Epithelial cell of proximal tubule (primary cell): ENCODE measurements at places on chromosomes 12 and 14.

GRCh38 chr12:97358361-97358760, 104.2 kb upstream of the RMST start:
- DNase-seq, result no peak

DNA sequence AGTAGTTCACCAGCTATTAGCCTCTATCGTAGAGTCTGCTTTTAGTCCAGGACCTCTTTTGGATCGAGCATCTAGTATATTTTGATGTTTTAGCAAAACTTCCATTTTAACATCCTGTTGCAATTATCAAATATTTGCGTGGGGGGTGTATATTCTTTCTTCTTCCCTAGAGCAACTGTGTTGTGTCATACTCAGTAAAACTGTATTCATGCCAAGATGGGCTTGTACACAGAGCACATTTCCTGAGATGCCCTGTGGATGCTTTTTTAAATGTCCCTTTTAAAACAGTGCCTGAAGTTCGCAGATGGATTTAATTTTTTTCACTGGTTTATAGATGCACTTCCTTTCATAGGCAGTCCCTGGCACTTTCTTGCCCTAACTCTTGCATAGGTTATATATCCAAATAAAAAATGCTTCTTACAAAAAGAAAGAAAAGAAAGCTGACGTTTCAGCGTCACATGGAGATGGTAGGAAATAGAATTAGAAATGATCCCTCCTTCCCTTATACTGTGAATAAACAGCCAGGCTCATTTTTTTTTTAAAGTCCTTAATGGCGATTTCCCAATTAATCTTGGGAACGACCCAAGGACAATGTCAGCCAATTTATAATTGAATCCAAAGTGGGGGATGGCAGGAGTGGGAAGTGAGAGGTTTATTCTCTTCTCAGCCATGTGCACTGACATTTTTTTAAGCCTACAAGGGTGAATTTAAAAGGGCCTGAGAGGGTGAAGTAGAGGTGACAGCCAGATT, 247.0 kb downstream of the SLC41A2 start:
- no peak for DNase-seq

GRCh38 chr14:69612014-69612782, 802 bp downstream of the SUSD6 start:
- DNase-seq, result no peak

- no peak for DNase-seq
These were observed 63.8 kb downstream of the CDC42BPB start for GRCh38 chr14:102993523-102993922.

DNA sequence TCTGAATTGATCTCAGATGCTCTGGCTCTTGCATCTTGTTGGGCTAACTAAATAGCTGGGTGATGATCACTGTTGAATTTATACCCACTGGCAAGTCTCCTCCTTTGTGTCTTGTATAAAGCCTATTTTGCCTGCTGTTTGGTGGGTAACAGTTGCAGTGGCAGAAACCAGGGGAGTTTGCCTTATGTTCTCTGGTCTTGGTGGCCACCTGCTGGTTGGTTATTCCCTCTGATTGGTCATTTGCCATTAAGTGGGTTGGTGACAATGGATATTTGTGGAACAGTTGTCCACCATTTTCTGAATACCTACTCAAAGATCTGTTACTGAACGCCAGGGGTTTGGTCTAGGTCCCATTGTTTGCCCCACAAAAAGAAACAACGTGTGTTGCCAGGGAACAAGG, 52.1 kb downstream of the AVPR1A start:
- no peak for DNase-seq

DNA sequence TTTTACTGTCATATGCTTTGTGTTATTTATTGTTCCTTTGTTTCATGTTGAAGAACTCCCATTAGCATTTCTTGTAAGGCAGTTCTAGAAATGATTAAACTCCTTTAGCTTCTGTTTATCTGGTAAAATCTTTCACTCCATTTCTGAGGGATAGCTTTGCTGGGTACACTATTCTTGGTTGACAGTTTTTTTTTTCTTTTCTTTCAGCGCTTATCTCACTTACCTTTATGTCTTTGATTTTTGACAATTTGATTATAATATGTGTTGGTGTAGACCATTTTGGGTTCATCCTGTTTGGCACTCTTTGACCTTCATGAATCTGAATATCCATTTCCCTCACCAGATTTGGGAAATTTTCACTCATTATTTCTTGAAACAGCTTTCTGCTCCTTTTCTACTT, 16.2 kb downstream of the FBXO33 start:
- no peak for DNase-seq

DNA sequence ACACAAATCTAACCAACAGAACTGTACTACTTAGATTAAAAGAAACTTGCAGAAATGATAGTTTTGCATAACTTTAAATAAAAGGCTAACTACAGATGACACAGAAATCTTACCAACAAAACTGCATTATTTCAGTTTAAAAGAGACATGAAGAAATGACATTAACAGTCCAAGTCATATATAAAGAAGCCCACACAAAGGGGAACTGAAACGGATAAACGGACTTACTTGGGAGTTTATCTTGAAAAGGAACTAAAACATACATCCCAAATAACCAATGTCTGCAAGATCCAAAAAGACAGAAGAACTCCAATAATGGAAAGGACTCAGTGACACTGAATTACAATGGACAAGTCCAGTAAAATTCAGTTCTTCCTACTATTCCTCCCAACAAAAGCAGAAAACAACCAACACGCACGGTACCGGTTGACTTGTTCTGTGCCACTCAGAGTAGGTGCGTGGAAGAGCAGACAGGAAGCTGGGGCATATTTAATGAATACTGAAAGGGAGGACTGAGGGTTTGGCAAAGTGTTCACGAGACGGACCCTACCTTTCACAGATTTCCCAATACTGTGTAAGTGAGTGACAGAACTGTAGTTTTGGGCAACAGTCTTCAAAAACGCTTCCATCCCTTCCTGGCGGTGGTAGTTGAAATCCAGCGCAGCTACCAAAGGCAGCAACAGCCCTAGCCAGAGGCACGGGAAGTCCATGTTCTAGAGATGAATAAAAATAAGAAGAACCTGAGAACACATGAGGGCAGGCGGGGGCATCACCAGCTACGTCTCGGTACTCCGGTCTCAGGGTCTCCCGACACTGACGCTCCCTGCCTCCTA, 627 bp downstream of the CPM start:
- DNase-seq, result peak; percentile 40

DNA sequence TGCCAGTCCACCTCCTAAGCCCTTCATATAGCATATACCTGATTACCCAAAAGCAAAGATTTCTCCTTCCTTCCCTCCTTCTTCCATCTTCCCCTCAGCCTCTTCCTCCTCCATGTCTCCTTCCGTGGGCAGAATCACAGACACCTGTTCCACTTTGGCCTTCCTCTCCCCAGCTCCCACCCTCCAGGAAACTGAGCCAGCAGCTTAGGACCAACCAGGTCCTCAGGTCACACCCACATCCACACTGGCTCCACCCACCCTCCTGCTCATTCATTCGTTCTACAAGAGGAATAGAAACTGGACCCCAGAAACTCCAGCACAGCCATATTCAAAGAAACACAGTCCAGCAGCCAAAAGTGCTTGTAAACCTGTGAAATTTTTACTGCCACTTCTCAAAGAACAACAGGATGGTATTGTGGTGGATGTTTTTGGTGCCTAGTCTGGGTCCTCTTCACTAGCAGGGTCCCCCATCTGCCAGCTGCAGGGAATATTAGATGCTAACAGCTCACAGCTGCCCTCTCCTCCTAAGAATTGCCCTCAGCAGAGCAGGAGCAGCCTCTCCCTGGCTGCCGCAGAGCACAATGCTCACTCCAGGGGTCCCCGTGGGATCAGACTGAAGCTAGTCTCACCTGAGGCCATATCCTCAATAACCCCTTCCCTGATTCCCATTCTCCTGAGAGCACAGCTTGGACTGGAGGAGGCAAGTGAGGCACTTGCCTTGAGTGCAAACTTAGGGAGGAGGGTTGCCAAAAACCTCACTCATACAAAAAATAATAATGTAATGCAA, 18.4 kb downstream of the CMKLR1 start:
- no peak for DNase-seq

GRCh38 chr12:40312196-40312595, 87.4 kb downstream of the LRRK2 start:
- DNase-seq, result no peak

DNA sequence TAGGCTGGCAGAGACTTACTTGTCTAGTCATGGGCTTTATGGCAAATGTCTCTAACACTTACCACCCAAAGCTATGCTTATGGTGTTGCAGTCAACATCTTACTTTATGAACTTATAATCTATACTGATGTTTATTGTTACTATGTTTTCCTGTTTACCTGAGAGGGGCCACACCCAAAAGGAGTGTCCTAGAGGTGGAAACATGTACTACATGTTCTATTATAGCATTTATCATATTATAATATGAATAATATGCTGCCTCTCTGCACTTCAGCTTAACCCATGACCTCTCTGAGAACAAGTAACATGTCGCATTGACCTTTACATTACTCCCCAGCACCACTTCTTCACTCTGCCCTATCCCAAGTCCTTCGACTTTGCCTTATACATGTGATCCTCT, 501.8 kb downstream of the ETNK1 start:
- DNase-seq, result no peak

DNA sequence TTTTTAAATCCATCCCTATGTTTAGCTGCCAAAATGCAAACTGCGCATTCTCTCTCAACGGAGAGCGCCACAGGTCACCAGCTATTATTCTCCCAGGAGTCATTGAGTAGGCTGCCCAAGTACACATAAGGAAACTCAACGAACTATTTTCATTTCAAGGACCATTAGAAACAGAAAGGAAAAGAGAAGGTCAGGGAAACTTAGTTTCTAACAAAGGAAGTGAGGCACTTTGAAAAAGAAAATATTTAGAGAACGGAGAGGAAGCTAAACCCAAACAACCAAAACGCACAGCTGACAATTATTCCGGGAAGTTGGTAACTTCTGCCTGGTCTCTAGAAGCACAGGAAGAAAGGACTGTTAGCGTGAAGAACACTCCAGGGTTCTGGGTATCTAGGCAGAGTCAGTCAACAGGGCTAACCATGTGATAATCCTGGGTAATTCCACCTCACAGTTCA, 23.5 kb downstream of the GPHB5 start:
- no peak for DNase-seq

DNA sequence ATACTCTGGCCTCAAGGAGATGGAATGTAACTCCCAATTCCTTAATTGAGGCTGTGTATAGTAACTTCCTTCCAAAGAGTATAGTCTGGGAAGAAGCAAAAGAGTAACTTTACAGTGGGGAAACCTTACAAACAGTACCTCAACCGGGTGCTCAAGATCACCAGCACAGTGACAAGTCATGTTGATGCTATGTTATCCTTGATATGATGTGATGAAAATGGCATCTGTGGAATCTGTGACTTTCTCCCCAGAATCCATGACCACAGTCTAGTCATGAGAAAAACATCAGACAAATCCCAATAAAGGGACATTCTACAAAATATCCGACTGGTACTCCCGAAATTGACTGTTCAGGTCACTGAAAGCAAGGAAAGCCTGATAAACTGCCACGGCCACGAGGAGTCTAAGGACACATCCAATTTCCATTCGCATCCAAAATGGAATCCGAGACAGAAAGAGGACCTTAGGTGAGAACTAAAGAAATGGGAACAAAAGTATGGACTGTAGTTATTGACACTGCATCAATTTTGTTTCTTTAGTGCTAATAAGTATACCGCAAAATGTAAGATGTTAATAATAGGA, 97.3 kb upstream of the FRMD6 start:
- peak; percentile 74 for DNase-seq

- no peak for DNase-seq
These were observed 8.8 kb upstream of the CHGA start for GRCh38 chr14:92914087-92914656.

DNA sequence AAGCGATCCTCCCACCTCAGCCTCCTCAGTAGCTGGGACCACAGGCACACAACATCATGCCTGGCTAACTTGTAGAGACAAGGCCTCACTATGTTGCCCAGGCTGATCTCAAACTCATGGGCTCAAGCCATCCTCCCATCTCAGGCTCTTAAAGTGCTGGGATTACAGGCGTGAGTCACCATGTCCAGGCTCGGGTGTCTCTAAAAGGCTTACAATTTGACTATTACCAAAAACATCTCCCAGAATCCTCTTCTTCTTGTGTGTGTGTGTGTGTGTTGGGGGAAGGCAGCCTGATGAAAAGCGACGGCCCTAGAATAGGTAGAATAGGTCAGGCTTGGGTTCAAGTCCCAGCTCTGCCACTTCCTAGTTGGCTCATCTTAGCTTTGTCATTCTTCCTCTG, 16.8 kb downstream of the MSI1 start:
- no peak for DNase-seq

GRCh38 chr14:68245146-68246073, 425.8 kb downstream of the RAD51B start:
- no peak for DNase-seq

DNA sequence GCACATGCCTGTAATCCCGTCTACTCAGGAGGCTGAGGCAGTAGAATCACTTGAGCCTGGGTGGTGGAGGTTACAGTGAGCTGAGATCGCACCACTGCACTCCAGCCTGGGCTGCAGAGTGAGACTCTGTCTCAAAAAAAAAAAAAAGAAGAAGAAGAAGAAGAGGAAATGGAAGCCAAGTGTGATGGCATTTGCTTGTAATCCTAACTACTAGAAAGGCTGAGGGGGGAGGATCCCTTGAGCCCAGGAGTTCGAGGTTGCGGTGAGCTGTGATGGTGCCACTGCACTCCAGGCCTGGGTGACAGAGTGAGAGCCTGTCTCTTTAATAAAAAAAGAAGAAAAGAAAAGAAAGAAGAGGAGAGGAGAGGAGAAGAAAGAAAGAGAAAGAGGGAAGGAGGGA, 52.1 kb downstream of the LGMN start:
- no peak for DNase-seq

DNA sequence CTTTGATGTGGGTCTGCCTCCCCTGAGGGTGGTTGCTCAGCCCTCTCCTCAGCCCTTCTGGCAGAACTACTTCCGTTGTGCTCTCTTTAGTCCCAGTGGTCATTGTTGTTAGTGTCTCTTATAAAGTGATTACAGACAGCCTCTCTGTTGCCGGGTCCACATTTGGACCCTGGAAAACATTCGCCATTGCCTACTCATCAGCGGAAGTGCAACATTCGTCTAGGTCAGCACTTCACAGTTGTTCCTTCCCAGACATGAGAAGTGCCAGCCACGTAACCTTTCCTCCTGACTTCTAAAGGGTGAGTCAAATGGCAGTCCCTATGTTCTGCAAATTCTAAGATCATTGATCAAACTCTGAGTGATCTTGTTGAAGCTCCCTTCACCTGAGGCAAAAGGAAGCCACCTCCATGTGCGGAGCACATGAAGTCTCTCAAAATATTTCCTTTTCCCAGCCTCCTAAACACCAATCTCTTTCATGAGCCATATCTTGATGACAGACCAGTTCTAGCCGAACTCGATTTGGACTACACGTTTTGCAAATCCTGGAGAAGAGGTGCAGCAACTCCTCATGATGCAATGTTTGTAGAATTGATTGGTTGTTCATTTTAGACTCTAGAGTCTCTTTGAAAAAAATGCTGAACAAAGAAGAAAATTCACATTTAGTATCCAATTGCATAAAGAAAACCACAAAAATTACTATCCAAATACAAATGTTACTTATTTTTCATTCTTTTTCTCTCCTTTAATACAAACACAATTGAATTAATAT, 163.8 kb downstream of the RPL10L start:
- no peak for DNase-seq

- DNase-seq, result no peak
These were observed 25.6 kb upstream of the C12orf71 start for GRCh38 chr12:27107986-27108385.

GRCh38 chr12:2172491-2173214, 119.9 kb downstream of the CACNA1C start:
- no peak for DNase-seq
